Left ventricle myocardium superior (tissue), 1 donor: ENCODE measurements at places on chromosomes 11 and 22. TPM values are rescaled to one million over a fixed set of nuclear protein-coding genes. Genes with fewer than 3 reads are reported as not detected.

- no peak for DNase-seq
Observed at GRCh38 chr11:115493905-115494304, 10.3 kb downstream of the CADM1 start.

- DNase-seq, result peak; percentile 87
Observed at GRCh38 chr11:27216270-27217149, 146.5 kb downstream of the CCDC34 start.

- DNase-seq, result no peak
Observed at GRCh38 chr11:11171854-11172253, 181.2 kb downstream of the CSNK2A3 start.

DNA sequence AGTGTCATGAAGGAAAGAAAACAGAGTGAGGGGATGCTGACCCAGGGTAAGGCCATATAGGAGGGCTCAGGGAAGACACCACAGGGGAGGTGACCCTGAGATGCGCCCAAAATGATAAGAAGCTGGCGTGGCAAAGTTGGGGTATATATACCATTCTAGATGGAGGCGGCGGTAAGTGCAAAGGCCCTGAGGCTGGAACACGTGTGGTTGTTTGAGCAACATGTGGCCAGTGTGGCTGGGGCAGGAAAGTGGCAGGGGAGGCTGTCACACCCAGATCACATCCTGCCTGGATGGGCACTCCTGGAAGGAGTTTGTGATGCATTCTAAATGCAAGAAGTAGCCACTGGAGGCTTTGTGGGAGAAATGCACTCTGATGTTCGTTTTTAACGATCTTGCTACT, 70.2 kb downstream of the CYTH4 start:
- no peak for DNase-seq

- DNase-seq, result no peak
Observed at GRCh38 chr11:34216706-34217105, 111.3 kb downstream of the NAT10 start.

DNA sequence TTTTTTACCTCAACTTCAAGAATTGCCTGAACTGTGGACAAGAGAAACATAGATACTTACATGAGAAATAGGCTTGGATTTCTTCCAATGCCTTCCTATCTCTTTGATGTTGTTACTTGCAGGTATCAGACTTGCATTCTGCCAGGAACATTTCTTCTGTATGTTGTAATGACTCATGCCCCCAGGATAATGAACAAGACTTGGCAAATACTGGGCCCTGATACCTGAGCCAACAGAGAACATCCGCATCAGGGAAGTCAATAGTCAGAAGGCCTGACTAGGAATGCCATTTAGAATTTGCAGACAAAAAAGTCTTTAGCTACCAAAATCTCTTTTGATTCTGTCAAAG, 273.7 kb upstream of the KIRREL3 start:
- DNase-seq, result no peak

- DNase-seq, result peak; percentile 77
Observed at GRCh38 chr22:41917903-41918791, 3.3 kb upstream of the SHISA8 start.

- no peak for DNase-seq
Observed at GRCh38 chr11:123580137-123580536, 74.3 kb downstream of the SCN3B start.

- no peak for DNase-seq
Observed at GRCh38 chr11:94673386-94673785, 94.8 kb upstream of the AMOTL1 start.

GRCh38 chr11:31535479-31535878, 25.9 kb downstream of the ELP4 start:
- no peak for DNase-seq

DNA sequence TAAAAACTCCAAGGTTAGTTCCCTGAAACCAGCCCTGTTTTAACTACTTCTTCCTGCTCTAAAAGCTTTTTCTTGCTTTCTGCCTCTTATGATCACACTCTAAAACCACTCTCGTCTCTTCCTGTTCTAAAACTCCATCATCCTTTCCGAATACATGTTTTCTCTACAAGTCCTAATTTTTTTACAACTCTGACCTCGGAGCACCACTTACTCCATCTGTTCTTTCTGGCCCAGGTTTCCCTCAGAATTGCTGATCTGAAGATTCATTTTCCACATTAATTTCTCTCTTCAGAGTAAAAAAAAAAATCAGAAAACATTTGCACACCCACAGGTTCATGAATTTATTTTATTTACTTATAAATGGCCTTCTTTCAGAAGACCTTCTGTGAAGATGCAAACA, 265.7 kb upstream of the CADM1 start:
- DNase-seq, result no peak

- DNase-seq, result no peak
Observed at GRCh38 chr22:23166042-23166831, 14.1 kb upstream of the BCR start.

DNA sequence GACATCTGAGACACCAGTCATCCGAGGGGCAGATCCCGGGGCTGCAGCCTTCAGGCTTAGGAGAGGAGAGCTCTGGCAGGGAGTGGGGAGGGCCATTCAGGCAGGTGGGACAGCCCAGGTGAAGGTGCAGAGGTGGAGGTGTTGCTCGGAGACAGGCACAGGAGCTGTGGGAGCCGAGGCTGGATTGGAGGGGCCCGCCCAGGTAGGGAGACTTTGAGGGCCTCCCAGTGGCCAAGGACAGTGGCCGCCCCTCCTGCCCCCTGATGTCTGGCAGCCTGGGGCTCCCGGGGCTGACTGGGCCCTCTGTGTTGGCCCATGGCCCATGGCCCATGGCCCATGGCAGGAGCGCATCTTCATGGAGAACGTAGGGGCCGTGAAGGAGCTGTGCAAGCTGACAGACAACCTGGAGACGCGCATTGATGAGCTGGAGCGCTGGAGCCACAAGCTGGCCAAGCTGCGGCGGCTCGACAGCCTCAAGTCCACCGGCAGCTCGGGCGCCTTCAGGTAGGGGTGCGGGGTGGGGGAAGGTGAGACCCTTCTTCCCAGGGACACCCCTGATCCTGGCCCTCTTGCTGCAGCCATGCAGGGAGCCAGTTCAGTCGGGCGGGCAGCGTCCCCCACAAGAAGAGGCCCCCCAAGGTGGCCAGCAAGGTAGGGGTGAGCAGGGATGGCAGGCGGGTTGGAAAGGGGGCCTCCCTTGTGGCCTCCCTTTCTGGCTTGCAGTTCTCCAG, 13.3 kb downstream of the TMEM258 start:
- no peak for DNase-seq

DNA sequence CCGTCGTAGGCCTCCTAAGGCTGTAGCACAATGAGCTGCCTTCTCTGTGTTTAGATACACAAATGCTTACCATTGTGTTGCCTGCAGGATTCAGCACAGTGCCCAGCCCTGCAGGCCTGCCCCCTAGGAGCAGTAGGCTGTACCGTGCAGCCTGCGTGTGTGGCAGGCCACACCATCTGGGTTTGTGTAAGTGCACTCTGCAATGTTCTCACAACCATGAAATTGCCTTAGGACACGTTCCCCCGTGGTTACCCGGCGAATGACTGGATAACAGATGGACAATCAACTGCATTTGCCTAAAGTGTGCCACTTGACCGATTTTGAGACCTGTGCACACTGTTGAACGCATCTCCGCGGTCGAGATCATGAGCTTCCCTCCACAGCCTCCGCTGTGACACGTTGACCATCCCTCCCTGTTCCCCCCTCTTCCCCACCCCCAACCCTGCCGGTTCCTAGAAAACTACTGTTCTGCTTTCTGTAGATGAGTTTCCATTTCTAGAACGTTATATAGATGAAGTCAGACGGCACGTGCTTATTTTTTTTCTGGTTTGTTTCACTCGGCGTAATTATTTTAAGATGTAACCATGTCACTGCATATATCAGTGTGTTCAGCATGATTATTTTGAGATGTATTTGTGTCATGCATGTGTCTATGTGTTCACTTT, 22.2 kb upstream of the CTSD start:
- DNase-seq, result no peak

GRCh38 chr22:17870407-17870806, 96.1 kb upstream of the BID start:
- DNase-seq, result peak; percentile 9

GRCh38 chr11:316891-317301, 3.1 kb downstream of the IFITM1 start:
- DNase-seq, result no peak

DNA sequence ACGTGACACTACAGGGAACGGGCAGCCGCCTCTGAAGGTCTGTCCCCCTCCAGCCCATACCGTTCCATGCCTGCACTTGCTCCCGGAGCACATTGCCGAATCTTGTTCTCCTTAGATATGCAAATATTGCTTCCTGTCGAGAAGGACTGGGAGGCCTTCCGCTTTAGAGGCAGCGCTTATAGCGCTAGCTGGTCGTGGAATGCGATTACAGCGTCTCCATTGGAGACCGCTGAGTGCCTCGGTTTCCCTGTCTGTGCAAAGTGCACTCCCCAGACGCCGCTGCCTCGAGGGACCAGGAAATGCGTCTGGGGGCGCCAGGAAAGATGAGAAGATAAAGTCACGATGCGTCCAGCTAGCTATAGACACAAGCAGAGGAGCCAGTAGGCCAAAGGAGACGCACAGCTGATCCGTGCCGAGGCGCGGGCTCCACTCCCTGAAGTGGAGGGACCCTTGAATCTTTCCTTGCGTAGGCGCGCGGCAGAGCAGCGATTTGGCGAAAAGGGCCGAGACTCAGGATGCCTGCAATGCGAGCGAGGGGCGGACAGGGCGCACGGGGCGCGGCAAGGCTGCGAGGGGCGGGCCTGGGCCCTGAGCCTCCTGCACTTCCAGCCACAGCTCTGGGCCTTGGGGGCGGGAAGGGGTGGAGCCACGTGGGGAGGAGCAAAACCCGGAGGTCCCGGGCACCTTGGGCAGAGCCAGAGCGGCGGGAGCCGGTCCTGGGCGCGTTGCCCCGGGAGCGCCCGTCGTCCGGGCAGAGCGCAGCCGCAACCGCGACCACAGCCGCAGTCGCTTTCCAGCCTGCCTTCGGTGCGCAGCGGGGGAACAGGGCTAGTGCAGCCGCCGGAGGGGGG, at the start of gene RASSF10:
Gene RASSF10 (plus strand): TSS at position 692 of the 851 bp plus-strand sequence. CDS start 261 bp downstream, outside the sequence.
- peak; percentile 67 for DNase-seq

- DNase-seq, result no peak
Observed at GRCh38 chr22:48092866-48093265, 1330.4 kb downstream of the TBC1D22A start.

GRCh38 chr11:117121176-117121575, 22.9 kb upstream of the PAFAH1B2 start:
- DNase-seq, result no peak

DNA sequence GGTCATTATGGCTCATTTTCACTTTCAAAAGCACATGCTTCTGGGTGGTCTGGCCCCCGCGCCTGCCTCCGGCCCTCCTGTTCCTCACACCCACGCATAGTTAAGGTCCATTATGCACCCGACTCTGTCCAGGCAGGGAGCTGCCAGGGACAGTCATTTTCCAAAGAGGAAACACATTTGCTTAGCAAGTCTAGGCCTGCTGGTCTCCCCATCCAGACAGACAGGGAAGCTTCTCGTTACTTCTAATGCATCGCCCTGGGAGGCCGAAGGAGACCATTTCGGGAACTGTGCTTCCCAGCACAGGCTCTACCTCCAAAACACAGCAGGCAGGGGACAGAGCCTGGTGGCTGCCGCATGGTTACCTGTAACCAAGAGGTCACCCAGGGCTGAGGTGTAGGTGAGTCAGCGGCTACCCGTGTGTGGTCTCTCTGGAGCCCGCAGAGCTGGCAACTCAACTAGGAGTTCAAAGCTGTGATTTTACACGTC, 87.1 kb upstream of the SHANK2 start:
- DNase-seq, result no peak

GRCh38 chr11:9069256-9069655, 22.1 kb downstream of the SCUBE2 start:
- DNase-seq, result no peak

GRCh38 chr11:11543656-11544055, 78.1 kb downstream of the GALNT18 start:
- no peak for DNase-seq

DNA sequence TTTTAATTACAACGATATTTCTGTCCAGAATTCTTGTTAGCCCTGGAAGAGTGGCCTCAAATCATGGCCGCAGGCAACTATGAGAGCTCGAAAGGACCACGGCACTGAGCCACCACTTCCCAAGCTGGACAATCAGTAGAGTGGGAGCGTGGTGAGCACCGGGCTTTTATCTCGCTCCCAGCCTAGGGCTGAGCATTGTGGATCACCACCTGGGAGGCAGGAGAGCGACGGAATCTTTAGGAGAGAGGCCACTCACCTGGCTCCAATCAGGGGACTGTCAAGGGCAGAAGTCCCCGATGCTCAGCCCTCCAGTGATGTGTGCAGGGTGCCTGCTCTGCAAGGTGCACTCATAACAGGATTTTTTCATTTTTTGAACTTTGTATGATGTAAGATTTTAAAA, 377.1 kb upstream of the B3GAT1 start:
- no peak for DNase-seq

GRCh38 chr22:31486951-31487350, 2.7 kb downstream of the EIF4ENIF1 start:
- no peak for DNase-seq

DNA sequence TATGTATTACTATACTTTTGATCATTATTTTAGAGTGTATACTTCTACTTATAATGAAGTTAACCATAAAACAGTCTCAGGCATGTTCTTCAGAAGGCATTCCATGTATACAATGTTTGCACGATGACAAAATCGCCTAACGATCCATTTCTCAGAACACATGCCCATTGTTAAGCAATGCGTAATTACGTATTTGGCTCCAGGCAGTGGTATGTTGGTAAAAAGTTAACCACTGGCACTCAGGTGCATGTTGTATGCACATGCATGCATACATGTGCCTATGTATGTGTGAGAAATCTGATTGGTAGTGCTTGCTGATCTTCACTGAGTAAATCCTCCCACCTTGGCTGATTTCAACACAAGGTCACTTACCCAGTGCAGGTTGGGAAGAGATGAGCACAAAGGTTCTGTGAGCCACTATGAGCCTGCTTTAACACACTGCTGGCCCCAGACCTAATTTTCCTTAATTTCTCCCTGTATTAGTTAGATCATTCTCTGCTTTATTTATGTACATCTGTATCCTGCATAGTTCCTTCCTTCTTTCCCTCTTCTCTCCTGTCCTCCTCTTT, 164.6 kb downstream of the ARHGAP42 start:
- no peak for DNase-seq

The TRIM48 gene
- not detected for total RNA-seq

The TUB gene
- 22.3 TPM for total RNA-seq

The PIH1D2 gene
- total RNA-seq, result 1.6 TPM

The TRMU gene
- 44.0 TPM for total RNA-seq

The BTG4 gene
- not detected for total RNA-seq

The MMP13 gene
- total RNA-seq, result not detected

The C1QTNF5 gene
- 14.4 TPM for total RNA-seq

The OR52E8 gene
- total RNA-seq, result not detected

The GRIA4 gene
- total RNA-seq, result not detected

The GGTLC2 gene
- not detected for total RNA-seq

The CHRM4 gene
- not detected for total RNA-seq

The FAM180B gene
- not detected for total RNA-seq

The CAT gene
- total RNA-seq, result 150 TPM

The ZNF214 gene
- 0.84 TPM for total RNA-seq

The SLC22A12 gene
- not detected for total RNA-seq

The GTSE1 gene
- 0.45 TPM for total RNA-seq

The OR10A2 gene
- not detected for total RNA-seq

The YPEL4 gene
- total RNA-seq, result 1.2 TPM
